ENCODE measurements at places on chromosomes 4 and X.

- no peak for DNase-seq
Observed at GRCh38 chr4:182174979-182175378, 68.2 kb upstream of the TENM3 start.

DNA sequence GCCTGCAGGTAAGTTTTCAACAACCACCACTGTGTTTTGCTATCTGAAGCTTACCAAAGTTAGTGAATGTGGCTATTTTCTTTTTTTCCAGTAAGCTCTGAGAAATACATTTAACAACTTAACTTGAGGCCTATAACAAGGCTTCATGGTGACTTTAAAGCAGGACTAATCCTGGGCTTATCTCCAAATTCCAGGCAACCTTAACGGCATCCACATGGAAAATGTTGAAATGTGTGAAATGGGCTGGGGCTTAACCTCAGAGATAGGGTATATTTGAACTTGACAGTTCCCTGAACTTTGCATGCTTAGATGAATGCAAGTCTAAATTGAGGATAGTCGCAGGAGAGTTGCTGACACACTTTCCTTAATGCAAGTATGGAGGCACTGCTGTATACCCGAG lies 539.2 kb downstream of the GALNTL6 start:
- no peak for DNase-seq

GRCh38 chr4:154719087-154719486 lies 24.7 kb upstream of the LRAT start:
- DNase-seq: no peak

DNA sequence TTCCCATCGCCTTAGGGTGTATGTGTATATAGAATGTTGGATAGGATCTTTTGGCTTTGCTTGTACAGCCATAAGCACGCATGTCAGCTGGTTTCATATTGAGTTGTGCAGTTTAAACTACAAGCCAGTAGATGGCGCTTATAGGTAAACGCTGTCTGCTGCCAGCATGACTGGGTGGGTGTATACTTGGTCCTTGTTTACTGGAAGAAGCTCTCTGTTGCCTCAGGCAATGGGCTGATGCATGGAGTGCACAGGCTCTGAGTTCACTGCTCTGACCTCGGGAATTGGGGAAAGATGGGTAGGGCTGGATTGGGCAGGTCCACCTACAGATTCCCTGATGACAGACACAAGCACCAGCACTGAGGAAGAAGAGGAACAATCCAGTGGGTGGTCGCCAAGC lies 831.5 kb downstream of the STIM2 start:
- no peak for DNase-seq

DNA sequence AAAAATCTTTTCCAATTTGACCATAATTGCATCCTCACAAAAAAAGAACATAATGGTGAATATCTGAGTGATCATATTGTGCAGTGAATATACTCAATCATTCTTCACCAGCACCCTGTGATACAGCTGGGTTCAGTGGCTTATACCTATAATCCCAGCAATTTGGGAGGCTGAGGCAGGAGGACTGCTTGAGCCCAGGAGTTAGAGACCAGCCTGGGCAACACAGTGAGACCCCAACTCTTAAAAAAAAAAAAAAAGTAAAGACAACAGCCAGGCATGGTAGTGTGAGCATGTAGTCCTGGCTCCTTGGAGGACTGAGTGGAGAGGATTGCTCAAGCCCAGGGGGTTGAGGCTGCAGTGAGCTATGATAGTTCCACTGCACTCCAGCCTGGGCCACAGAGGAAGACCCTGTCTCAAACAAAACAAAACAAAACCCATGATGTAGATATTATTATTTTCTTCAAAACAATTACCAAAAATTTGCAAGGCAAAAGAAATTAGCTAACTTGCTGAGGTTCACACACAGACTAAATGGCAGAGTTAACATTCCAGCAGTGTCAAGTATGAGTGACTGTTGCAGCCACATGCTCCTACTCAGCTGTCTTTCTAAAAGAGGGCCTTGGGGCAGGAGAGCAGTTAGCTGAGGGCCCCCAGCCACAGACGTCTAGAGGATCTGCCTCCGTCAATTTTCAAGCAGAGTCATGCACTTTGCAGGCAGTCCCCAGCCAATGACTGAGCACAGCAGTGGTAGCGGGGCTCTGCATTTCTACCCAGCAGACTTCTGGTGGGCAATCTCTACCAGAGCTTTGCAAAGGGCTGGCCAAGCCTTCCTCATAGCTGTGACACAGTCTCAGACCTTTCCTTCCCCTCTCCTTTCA lies 33.4 kb downstream of the ADGRA3 start:
- DNase-seq: no peak
